ENCODE measurements at places on chromosomes 11 and 22. TPM values are rescaled to one million over a fixed set of nuclear protein-coding genes. Genes with fewer than 3 reads are reported as not detected.

DNA sequence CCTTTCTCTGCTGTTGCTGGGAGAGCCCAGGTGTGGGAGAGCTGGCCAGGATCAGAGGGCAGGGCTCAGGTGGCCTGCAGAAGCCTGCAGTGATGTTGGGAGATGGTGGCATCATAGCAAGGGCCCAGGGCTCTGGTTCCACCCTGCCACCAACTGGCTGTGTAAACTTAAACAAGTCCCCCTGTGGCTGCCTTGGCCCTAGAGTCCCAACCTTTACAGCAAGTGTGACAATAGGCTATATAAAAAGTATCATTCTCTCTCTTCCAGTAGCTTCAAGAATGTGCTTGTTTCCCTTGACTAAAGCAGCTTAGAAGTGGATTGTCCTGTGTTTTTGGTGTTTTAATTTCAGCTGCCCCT is 201.8 kb upstream of the E2F8 start:
- DNase-seq: no peak

DNA sequence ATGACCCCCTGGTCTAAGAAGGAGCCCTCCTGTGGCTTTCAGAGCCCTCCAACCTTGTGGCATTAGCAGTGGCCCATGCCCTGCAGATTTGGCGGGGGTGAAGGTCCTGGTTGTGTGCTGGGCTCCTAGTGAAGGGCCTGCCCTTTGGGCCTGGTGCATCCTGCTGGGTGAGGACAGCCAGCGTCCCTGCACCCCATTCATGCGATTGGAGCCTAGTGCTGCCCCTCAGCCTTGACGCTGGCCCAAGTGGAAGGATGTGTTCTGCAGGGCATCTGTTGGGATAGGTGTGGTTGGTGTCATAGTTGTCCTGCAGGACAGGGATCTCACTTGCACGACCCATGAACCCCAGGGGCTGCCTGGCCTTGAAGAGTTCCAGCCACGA is 28.1 kb upstream of the DGCR8 start:
- peak; percentile 34 for DNase-seq

DNA sequence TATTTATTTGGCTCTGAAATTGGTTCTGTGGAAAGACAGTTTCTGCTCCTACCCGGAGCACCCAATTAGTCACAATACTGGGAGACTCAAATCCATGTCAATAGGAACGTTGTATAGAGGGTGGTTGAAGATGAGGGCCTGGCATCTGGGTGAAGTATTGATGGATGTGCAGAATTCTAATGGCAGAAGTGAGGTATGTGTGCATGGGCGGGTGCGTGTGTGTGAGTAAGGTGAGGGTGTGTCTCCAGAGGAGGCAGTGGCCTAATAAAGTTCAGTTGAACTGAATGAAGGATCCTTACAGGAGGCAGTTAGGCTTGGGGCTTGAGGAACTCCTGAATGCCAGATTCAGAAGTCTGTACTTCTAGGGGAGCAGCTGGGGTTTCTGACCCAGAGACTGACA is 71.8 kb upstream of the B3GAT1 start:
- no peak for DNase-seq

GRCh38 chr22:30565341-30565740 is 9.1 kb downstream of the GAL3ST1 start:
- no peak for DNase-seq

- no peak for DNase-seq
These were observed 81.0 kb upstream of the SCUBE2 start for GRCh38 chr11:9172389-9172788.

DNA sequence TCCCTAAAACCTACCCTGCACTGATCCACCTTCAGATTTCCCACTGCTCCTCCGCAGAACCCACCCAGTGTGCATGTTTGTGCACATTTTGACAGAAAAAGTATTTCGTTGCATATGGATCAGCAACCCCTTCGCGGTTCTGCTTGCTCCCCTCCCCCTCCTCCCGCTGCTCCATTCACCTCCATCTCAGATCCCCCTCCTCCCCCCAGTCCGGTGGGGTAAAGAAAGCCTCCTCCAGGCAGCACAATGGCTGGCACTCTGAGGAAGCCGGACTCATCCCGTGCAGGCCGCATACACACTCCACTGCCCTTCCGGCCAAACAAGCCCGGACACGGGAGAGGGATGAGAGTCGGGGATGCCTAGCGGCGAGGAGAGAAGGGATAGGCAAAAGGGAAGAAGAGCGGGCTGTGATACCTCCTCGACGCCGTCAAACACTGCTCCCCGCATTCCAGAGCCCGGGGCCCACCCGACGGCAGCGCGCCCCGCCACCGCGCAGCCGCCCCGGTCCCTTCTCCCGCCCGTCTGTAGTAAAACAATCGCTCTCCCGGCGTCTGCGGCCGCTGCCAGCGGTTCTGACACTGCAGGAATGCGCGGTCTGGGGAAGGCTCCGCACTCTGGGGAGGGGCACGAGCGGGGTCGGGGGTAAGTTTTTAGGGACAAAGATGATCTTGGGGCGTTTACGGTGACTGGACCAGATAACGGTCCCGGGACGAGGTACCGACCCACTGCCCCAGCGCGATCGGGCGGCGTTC is 915 bp downstream of the FEZ1 start:
- no peak for DNase-seq

- no peak for DNase-seq
These were observed 960 bp upstream of the CADM1 start for GRCh38 chr11:115505175-115505574.

DNA sequence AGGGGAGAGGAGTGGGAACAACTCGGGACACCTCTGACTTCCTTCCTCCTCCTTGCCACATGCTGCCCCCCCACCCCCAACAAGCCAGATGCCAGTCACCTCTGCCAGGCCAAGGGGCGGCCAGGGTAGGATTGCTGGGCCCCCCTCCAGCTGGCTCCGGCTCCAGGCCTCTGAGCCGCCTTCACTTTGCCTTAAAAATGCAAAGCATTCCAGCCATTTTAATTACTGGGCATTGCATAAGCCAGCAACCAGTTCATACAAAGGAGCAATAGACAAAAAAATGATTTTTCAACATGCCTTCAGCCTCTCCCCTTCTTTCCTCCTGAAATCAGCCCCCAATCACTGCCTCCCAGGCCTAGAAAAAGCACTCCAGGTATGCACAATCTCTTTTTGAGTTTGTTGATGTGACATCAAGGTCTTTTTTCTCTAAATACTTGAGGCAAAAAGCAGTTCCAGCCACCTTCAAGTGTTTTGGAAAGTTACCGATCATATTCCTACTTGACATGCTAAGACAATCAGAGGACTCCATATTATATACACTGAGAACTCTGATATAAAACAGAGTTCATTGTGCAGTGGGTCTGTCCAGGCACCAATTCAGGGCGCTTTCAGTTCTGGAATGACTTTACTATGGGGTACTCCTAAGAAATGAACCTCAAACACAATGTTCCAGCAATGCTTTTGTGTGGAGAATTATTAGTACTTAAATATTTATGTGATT is 12.4 kb upstream of the TIMP3 start:
- no peak for DNase-seq

- DNase-seq: no peak
These were observed 743.4 kb upstream of the CNTN5 start for GRCh38 chr11:98277251-98277912.

DNA sequence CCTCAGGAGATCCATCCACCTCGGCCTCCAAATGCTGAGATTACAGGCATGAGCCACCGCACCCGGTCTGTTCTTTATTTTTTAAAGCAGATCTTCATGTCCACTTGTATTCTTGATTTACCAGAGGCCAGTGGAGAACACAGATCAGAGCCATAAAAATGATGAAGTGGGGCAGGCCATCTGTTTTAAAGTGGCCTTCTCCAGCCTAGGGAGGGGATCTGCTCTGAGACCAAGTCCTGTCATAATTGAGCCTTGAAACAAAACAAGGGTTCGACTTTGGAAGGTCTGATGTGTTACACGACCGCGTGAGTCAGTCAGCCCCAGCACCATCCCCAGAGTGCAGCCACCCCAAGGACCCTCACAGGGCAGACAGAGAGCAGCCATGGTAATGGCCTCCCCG is 27.5 kb downstream of the ABCC8 start:
- DNase-seq: no peak

- DNase-seq: no peak
These were observed 164.2 kb upstream of the TBCEL start for GRCh38 chr11:120859552-120860295.

DNA sequence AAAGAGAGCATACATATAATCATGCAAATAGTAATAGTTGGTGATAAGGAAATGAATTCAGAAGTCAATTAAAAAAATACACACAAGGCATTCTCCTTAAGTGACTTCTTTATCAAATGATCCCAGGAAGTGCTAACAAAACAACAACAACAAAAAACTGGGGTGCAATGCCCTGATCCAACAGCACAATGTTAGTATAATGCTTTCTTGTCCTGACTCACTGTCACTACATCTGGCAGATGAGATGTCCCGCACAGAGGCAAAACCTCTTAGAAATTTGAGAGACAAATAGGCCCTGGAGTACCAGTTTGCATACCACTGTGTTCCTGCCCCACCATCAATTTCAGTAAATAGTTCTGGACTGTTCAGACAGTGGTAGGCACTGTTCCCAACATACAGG is 11.0 kb upstream of the AMBRA1 start:
- DNase-seq: no peak

DNA sequence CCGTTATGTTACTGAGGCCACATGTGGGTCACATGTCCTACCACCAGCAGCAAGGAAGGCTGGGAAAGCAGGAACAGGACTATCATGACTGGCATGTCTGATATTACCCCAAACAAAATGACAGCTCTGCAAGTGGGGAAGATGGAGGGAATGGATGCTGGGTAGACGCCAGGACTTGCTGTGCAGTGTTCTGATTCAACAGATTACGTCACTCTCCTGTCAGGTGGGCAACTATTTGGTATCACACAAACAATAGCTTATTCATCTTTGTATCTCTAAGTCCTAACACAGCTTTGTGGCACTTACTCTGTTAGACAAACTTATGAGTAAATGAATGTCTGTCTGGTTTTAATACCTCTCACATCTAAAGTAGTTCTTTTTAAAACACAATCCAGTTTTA is 105.2 kb downstream of the SPON1 start:
- no peak for DNase-seq

GRCh38 chr22:44437216-44438055 is 60.6 kb downstream of the RTL6 start:
- no peak for DNase-seq

DNA sequence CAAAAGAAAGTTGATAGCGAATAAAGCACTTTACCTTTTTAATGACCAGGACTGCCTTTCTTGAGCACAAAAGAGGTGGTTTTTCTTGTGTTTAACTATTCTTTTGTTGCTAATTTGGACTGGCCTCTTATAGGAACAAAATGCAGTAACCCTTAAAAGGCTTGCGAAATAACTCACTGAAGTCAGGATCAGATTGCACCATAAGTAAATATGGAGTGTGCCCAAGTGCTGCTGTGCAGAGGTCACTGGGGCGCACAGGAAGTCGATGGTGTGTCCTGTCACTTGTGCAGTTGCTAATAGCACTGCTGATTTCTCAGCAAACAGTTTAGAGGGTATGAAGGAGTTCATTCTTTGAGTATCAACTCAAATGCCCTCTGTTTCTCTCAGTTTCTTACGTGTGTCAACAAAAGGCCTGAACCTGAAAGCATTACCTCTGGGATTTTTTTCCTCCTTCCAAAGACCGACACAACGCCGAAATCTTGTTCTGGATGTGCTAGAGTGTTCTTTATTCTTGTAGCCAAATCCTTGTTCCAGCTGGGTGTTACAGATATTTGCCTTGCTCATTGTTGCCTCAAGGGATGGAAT is 71.3 kb downstream of the ATXN10 start:
- no peak for DNase-seq

- DNase-seq: no peak
These were observed 10.9 kb downstream of the BMAL1 start for GRCh38 chr11:13288375-13289029.

DNA sequence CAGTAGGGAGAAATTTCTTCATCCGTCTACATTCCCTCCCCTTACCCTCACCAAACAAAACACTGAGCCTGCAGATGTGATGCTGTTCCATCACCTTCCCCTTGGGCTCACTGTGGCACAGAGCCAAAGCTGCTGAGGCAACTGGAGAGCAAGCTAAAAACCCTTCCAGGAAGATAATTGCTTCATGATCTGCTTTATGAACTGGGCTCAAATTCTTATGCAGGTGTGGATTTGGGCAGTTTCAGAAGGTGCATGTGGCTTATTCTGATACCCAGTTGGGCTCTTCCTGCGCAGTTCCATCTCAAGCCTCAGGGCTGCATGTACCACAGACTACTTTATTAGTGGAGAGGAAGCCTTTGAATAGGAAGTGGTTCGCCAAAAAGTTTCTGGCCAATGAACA is 58.3 kb downstream of the AAMDC start:
- no peak for DNase-seq

DNA sequence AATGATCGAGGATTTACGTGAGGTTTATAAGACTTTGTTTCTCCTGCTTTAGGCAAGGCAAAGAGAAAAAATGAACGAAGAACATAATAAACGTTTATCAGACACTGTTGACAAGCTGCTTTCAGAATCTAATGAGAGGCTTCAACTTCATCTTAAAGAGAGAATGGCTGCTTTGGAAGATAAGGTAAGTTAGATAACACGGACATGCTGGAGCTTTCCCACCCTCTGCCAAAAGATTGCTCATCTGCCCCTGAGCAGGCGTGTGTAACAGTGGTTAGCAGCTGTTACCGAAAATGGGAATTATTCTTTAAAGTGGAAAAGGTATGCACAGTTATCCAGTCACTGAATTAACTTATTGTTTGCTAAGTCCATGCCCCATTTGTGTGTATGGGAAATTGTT is 62.8 kb upstream of the CTTN start:
- no peak for DNase-seq

DNA sequence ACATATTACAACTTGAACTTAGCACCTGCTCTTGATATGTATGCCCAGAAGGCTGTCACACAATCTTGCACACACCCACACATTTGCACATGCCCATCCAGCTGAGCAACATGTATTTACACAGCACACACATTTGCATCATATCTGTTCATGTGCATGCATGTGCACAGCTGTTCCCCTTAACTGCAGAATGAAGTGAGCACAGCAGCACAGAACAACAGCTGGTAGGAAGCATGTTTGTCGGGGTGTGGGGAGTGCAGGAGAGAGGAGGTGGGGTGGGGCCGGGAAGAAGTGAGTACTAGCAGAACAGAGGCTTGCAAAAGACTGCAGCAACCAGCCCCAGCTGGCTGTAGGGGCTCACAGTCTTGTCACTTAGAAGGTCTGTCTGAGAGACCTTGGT is 296.5 kb downstream of the KIRREL3 start:
- no peak for DNase-seq

- no peak for DNase-seq
These were observed 151.2 kb downstream of the DBX1 start for GRCh38 chr11:20008871-20009644.

FGF19 gene
- total RNA-seq: 3.2 TPM

RAG2 gene
- total RNA-seq: not detected

ASRGL1 gene
- total RNA-seq: 57.8 TPM

OR5A1 gene
- total RNA-seq: not detected

POU2AF3 gene
- total RNA-seq: 14.9 TPM

WT1 gene
- not detected for total RNA-seq

Data from Peyer's patch (tissue), 4 donors.